ENCODE measurements at places on chromosomes 5 and 9.

DNA sequence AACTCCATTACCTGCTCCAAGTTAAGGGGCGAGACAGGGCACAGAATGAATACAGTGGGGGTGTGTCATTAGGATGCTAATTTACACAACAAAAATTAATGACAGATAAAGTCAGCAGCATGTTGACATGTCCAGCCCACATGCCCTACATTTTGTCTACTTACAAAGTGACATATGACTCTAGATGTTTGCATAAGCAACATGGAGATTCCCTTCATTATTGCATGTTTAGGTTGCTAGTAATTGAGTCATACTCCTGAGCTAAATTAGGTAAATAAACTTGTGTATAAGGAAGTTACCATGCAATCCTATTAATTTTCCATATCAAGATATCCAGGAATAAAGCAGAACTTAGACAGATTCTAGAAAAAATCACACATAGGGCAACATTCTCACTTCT lies 232.2 kb downstream of the PDE4D start:
- DNase-seq, result no peak

DNA sequence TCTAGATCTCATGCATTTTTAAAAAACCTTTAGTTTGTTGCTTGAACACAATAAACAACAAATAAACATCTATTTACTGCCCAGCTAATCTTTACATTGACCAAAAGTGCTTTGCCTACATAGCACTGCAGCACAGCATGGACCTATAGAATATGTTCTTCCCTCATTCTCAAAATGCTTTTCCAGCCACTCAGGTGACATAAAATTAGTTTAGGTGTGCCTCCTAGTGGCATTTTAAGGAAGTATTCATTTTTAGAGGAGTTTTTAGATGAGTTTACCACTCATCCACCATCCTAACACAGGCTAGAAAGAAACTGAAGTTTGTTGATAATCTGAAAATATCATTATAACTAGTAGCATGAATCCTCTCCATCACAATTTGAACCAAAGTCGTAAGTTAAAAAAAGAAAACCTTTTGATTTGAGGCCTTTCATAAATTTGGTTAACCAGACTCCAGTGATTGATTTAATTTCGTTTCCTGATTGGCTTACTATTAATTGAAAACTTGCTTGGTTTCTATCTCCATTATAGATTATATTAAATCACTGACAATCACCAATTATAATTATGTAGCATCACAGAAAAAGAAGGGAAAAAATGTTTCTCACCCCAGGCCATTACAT lies 12.6 kb downstream of the PLGRKT start:
- no peak for DNase-seq

- peak; percentile 55 for DNase-seq
Observed at GRCh38 chr9:131656356-131657036, 83.4 kb downstream of the RAPGEF1 start.

GRCh38 chr9:114286146-114286679 lies 36.7 kb upstream of the ORM1 start:
- no peak for DNase-seq

DNA sequence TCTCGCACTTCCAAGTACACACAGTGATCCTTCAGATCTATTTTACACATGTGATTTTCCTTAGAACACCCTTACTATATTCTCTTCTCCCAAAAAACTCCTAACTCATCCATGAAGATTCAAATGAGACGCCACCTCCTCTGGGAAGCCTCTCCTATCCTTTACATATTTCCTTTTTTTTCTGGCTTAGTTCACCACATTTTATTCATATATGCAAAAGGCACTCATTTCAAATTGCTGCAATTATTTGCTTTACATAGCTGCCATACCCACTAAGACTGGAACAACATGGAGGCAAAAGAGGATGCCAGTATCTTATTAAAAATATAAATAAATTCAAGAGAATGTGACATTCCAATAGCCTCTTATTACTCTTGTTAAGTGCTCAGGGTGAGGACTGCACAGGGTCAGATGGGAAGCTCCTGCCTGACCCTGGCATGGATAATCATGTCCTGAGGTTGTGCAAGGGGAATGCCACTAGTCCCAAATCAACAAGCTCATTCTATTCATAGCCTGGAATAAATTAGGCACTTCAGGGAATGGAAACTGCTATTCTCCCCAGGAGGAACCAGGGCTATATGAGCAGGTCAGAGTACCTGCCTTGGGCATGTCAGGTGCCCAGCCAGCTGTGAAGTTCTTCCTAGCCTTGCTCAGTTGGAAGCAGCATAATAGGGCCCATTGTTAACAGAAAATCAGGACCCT lies 262.9 kb downstream of the FBXL17 start:
- DNase-seq, result no peak

DNA sequence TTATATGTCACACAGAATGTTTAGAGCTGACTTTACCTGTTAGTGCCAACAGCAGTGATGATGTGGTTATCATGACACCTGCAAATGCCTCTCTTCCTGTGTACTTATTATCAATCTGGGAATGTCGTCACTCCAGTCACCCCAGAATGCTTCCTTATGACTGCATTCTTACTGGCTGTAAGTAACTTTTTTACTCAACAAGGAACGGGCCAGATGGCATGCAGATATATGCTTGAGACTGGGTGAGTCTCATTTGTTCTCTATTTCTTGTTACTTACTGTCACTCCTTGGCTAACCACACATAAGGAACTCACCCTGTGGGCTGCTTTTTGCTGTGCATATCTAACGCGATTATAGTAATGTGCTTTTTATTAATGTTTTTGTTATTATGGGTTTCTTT lies 385.5 kb upstream of the MEF2C start:
- DNase-seq, result no peak

DNA sequence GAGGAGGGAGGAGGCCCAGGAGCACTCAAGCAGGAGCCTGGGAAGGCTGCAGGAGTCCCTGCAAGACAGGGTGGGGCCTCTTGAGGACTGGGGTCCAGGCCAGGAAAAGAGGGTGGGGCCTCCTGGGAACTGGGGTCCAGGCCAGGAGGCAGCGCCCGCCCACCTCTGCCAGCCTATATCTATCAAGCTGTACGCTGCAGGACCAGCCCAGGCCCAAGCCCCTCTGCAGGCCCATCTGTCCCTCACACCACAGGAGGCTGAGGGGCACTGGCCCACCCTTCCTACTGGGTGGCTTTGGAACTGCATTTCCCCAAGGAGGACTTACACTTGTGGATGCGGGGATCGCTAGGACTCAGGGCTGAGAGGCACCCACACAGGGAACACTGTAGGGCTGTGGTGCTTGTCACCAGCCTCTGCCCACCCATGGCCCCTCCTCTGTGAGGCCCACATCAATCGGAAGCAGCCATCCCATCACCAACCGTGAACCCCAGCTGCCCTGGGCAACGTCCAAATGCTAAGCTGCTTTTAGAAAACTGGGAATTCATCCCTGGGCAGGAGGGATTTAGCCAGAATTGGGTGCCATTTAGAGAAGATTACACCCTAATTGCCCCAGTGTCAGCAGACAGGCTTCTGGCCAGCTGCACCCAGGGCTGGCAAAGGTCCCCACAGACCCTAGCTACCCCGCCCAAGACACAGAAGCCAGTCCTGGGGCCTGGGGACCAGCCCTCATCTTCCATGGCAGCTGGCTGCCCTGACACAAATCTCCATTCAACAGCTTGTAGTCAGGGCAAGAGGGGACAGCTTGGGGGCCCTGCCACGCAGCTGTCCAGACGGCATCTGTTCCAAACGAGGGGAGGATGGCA lies 15.3 kb downstream of the BICD2 start:
- no peak for DNase-seq

- no peak for DNase-seq
Observed at GRCh38 chr9:116099821-116100220, 53.8 kb upstream of the PAPPA start.

GRCh38 chr9:83680233-83680632 lies 27.5 kb downstream of the UBQLN1 start:
- DNase-seq, result no peak

DNA sequence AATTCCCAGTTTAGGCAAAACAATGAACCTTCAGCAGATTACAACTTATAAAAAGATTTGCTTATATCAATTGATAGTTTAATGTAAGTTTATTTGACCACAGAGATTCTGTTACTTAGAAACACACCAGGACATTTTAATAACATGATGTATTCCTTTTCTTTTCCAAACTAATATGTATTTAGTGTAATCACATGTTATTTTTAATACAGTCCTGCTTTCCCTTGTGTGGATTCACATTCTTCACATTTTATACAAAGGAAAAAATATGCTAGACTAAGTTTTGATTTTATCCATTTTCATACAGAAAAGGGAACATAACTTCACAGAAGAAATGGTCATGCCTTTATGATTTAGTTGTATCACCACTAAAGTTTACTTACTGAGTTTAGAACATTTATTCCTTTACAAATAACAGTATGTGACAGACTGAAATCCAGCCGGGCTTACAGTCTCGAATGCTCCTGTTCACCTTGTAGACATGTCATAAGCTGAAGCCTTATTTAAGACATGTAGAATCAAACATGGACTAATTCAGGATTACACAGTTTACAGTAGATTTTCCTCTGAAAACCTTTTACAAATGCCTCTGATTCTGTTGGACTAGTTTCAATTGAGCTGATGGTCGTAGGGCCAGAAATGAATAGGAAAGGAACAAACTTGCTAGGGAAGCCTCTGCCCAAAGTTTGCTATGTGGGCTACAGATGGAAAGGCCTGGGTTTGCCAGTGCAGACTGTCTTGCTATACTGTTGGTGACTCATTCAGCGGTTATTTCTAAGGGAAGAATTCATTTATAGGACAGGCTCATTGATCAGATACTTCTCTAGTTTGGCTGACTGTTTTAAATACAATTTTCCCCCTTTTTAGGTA lies 6.6 kb upstream of the ASPN start:
- DNase-seq, result no peak

- no peak for DNase-seq
Observed at GRCh38 chr5:123344816-123345426, 78.3 kb downstream of the CEP120 start.

Data from activated T-helper 2 cell treated with anti-CD3 and anti-CD28 coated beads, Interferon-gamma antibody, Interleukin-2, Interleukin-4, amounts not matched to agents 10 μg/mL and 5 μg/mL and 100 μg/mL, durations not matched to agents 14 hours and 24 hours and 36 hours (primary cell).